GOT3 (cell line): ENCODE measurements at places on chromosomes 2 and 18.

GRCh38 chr2:130986890-130987493, 106.3 kb downstream of the FAM168B start:
- DNase-seq, result no peak

DNA sequence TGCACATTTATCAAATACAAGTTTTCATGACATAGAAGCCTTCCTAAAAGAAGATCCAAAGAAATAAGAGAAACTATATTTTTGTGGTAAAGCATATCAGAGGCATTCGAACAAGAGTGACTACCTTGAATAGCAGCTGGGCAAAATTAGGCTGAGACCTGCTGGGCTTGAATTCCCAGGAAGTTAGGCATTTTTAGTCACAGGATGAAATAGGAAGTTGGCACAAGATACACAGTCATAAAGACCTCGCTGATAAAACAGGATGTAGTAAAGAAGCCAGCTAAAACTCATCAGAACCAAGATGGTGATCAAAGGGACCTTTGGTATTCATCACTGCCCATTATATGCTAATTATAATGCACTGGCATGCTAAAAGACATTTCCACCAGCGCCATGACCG, 1302.3 kb upstream of the NRXN1 start:
- DNase-seq, result no peak

DNA sequence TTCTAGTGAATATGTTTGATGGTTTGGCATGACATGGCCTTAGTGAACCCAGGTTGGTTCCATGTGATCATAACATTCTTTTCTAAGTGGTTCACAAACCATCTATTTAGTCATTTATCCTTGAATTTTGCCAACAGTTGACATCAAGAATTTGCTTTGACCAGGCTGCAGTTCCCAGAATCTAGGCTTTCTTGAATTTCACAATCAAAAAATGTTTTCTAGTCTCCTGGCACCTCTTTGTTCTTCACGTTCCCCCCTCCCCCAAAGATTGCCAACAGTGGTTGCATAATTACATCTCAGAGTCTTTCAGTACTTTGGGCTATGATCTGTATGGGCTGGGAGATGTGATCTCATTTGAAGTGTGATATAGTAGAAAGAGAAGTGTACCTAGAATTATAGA, 124.0 kb downstream of the GATA6 start:
- no peak for DNase-seq

DNA sequence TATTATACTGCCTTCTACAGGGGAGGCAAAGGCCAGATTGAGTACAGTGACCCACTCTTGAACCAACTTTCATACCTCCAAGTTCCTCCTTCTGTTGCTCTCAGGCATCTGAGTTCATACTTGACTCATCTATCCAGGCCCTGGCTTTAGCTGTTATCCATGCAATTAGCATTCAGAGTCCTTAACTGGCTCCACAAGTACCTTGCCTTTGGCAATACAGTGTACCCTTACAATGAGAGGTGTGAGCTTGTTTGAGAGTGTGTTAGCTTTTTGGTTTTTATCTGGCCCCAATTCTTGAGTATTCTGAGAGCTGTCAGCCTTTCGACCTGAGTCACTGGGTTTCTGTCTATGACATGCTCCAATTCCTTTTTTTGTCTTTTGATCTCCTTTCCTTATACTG, 60.2 kb downstream of the EHD3 start:
- no peak for DNase-seq

DNA sequence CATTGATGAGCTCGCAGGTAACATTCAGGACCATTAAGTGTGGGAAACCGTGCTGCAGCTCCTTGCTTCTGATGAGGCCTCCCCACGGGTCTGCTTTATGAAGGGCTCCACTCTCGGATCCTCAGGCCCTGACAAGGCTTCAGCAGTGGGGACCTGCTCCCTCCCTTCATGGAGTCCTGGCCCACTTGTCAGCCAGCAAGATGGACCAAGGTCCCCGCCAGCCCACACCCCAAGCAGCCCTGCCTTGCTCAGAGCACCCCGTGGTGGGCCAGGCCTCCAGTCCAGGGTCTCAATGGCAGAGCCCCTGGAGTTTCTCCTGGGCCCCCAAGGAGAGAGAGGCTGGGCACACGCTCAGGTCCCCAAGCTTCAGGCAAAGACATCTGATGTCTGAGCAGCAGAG, 41.5 kb downstream of the CROCC2 start:
- no peak for DNase-seq
